ENCODE measurements at places on chromosomes 7 and 10. TPM values are rescaled to one million over a fixed set of nuclear protein-coding genes. Genes with fewer than 3 reads are reported as not detected.

BTBD16 gene
- not detected for total RNA-seq

DNAH11 gene
- under 0.01 TPM for total RNA-seq

ITGB8 gene
- total RNA-seq = 35.1 TPM

MSMB gene
- not detected for total RNA-seq

FOXP2 gene
- total RNA-seq = 3.8 TPM

CPN1 gene
- not detected for total RNA-seq

CALML3 gene
- total RNA-seq = not detected

MLXIPL gene
- total RNA-seq = 0.29 TPM

ASAH2 gene
- total RNA-seq = 0.36 TPM

MPLKIP gene
- total RNA-seq = 8.0 TPM

SLC16A9 gene
- total RNA-seq = 1.2 TPM

AGBL3 gene
- total RNA-seq = 2.2 TPM

AEBP1 gene
- total RNA-seq = 219 TPM

STYXL1 gene
- 23.9 TPM for total RNA-seq

PPP1R9A gene
- under 0.01 TPM for total RNA-seq

CTAGE4 gene
- 0.36 TPM for total RNA-seq

IFIT2 gene
- 9.0 TPM for total RNA-seq

RAMP3 gene
- total RNA-seq = not detected

TDRD1 gene
- 0.59 TPM for total RNA-seq

CHAT gene
- not detected for total RNA-seq

ZNF862 gene
- 8.7 TPM for total RNA-seq

CDK14 gene
- 39.1 TPM for total RNA-seq

CCL26 gene
- total RNA-seq = 1.5 TPM

LOXL4 gene
- total RNA-seq = 28.6 TPM

CREB5 gene
- total RNA-seq = 5.0 TPM
